ENCODE measurements at places on chromosomes 7 and 10.

DNA sequence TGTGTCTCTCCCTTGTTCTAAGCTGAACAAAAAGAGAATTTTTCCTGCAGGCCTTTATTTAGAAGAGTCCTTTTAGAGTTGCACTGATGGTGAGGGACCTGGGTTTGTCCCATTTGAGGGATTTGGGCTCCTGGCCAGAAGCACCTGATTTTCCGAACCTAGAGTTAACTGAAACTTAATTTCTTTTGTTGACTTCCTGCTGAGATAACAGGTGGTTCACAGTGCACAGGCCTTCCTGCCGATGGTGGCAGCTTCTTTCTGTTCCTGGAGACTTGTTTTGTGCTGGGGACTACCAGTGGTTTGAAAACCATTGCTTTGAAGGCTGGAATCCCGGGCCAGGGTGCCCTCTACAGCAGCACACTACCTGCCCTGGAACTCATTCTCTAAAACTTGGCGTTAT lies 99.2 kb downstream of the SUGCT start:
- DNase-seq = no peak

DNA sequence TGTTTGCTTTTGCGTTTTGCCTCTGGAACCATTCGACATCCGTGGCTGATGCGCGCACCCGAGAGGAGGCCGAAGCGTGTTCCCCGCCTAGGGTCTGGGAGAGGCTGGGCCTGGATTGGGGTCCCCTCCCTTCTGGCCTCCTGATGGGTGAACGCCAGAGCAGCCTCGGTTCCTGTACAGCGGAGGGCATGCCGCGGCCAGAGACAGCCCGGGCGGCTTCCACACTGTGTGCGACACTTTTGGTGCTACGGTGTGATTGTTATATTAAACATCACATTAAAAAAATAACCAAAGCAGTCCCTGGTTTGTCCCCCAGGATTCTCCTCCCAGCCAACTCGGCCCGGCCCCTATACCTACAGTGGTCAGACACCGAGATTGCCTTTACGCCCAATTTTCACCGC lies 3.7 kb upstream of the HOXA7 start:
- no peak for DNase-seq

DNA sequence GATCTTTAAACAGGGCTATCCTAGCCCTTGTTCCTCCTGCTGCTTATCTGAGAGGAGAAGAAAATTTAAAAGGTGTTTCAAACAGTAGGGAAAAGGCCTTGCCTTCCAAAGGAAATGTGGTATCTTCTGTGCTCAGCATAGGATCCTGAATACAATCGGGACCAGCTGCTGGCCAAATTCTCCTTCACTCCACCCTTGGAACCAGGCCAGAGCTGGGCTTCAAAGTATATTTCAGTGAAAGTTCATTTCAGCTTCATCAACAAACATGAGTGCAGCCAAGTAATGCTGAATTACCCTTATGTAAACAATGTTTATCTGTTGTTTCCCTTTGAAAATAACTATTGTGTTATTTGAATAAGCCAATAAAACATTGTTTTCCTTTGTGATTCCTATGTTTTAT lies 146.5 kb upstream of the MEOX2 start:
- no peak for DNase-seq

- DNase-seq = no peak
Observed at GRCh38 chr10:132815168-132815857, 29.4 kb upstream of the NKX6-2 start.

- no peak for DNase-seq
Observed at GRCh38 chr10:4442296-4442695, 383.7 kb upstream of the AKR1E2 start.

GRCh38 chr7:105131890-105132289 lies 117.9 kb downstream of the KMT2E start:
- no peak for DNase-seq

- DNase-seq = no peak
Observed at GRCh38 chr10:86263209-86263608, 103.4 kb downstream of the GRID1 start.
